ENCODE measurements at places on chromosomes 11 and 22.

DNA sequence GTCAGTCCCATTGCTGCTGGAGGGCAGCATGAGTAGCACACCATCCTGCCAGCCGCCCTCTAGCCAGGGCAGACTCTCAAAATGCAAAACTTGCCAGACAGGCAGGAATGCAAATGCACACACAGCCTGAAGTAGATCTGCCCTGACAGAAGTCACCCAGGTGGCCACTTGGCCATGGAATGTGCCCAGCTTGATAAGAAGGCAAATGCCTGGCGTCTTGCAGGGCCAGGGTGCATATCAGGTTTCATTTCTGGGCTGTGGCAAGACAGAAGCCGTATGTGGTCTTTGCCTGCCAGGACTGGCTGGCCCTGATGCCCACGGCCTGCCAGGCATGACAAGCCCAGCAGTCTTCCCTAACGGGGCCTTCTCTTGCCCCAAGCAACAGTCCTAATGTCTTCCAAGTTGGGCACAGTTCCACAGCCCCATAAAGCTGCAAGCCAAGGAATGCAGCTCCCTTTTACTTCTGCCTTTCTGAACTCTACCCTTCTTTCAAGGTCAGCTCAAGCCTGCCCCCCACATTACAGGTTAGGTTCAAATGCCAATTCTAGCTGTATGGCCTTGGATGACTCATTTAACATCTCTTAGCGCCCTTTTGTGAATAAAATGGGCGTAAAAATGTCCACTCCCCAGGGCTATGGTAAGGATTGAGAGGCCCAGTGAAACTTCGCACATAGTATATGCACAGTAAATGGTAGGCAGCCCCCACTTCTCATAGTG is 29.7 kb downstream of the POU2AF3 start:
- DNase-seq, result peak; percentile 63

DNA sequence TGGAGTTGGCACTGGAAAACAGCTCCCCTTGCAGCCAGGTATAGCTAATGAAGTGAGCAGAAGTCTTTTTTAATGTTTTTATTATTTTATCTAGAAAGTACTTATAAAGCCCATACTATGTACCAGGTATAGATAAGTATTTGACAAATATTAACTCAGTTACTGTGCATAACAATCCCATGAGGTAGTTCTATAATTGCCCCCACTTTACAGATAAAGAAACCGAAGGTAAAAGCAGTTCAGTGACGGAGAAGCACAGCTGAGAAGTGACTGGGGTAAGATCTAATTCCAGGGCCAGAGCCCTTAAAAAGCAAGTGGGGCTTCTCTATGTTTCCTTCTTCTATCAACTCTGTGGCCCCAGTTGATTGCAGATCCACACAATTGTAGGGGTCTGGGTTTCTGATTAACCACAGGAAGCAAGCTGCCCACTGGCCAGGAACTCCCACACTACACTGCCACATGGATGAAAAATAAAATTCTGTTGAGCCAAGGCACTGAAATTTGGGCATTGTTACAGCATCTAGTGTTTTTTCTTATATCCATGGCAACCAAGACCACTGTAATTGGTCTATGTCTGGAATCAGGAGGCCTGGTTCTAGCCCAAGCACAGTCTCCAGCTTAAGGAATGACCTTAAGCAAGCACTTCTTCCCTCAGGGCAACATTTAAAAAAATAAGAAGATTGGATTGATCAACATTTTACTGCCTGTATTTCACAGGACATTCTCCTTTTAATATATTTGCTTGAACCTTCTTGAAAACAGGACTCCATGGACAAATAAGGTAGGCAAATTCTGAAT is 55.3 kb upstream of the TEAD1 start:
- no peak for DNase-seq

GRCh38 chr11:16924826-16925560 is 89.2 kb downstream of the PLEKHA7 start:
- peak; percentile 82 for DNase-seq

GRCh38 chr11:66607126-66607834 is 9.2 kb upstream of the RBM14 start:
- peak; percentile 99 for DNase-seq

GRCh38 chr11:114762408-114762807 is 84.1 kb downstream of the NXPE2 start:
- DNase-seq, result peak; percentile 56

DNA sequence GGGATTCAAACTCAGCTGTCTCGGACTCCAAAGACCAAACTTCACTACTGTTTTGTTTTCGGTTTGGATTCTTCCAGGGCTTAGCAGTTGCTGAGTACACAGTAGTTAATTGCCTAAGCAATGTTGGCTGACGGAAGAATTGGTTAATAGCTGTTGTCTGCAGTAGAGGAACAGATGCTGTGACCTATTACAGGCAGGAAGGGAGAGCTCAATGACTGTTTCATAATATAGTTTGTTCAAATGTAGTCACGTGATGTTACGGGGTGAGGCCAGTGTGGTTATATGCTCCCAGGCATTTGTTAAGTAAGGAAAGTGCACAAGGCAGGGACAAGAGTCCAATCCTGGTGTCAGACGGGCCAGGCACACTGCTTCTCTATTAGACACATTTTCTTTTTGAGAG is 222.6 kb upstream of the CCDC90B start:
- peak; percentile 72 for DNase-seq

- no peak for DNase-seq
These were observed 17.2 kb upstream of the BMAL1 start for GRCh38 chr11:13260201-13260962.

- DNase-seq, result no peak
These were observed 18.3 kb downstream of the OTUB1 start for GRCh38 chr11:64004590-64004984.

- DNase-seq, result no peak
These were observed 29.9 kb downstream of the CREB3L1 start for GRCh38 chr11:46307369-46307768.

GRCh38 chr11:64670975-64671374 is 52.0 kb downstream of the NRXN2 start:
- DNase-seq, result no peak

GRCh38 chr11:11743216-11743615 is 98.6 kb upstream of the USP47 start:
- DNase-seq, result no peak

DNA sequence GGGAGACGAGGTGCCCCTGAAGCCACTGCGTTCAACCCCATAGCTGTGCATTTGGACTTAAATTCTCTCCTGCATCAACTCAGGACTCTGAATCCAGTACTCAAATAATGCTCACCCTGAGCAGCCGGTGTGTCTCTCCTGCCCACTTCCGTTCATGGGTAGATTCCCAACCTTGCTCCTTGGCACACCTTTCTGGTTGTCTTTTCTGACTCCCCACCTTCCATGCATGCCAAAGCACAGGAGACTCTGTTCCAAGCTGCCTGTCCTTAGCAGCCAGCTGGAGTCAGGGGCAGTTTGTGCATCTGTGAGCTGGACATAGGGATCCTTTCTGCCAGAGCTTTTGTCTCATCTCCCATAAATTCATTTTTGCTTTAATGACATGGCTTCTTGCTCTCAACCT is 1242.5 kb downstream of the TBC1D22A start:
- no peak for DNase-seq

GRCh38 chr11:121630041-121630440 is 177.3 kb upstream of the SORL1-AS1 start:
- no peak for DNase-seq

- no peak for DNase-seq
These were observed 83.3 kb upstream of the ANO3 start for GRCh38 chr11:26248661-26249060.

GRCh38 chr22:17769013-17769715 is 5.1 kb downstream of the BID start:
- DNase-seq, result peak; percentile 76

- no peak for DNase-seq
These were observed 121.5 kb downstream of the ST3GAL4 start for GRCh38 chr11:126476977-126477376.

DNA sequence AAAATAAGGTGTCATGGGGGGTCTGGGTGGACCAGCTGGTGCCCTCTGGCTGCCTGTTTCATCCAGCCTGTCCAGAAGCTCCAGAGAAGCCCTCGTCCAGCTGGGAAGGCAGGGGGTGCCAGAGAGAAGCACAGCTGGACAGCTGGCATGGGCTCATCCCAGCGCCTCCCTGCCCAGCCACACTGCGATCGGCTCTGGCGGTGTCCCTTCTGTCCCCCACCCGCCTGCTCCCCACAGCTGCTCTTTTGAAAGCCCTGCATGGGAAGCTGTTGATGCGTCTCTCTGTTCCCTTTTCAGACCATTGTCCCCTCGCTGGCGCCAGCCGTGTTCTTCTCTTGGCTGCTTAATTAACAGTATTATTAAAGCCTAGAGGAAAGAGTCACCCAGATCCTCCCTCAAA is 86.5 kb downstream of the MN1 start:
- DNase-seq, result no peak

- no peak for DNase-seq
These were observed 1.0 kb downstream of the ARHGAP8 start for GRCh38 chr22:44753189-44754042.

GRCh38 chr11:7418061-7418460 is 67.2 kb upstream of the OLFML1 start:
- no peak for DNase-seq

DNA sequence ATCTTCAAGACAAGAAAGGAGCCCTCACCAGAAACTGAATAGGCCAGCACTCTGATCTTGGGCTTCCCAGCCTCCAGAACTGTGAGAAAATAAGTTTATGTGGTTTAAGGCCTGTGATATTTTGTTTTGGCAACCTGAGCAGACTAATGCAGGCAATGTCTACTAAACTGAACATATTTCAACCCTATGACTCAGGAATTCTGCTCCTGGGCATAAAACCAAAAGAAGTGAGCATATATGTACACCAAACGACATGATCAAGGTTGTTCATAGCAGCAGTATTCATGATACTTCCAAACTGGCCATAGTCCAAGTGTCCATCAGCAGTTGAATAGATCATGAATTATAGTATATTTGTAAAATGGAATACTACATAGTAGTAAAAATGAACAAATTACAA is 29.0 kb downstream of the CSNK2A3 start:
- DNase-seq, result no peak

- DNase-seq, result no peak
These were observed 53.9 kb upstream of the MTNR1B start for GRCh38 chr11:92915551-92915950.

Data from left lobe of liver (tissue), 2 donors.